GM12891 (cell line): ENCODE measurements at places on chromosomes 7 and 10.

DNA sequence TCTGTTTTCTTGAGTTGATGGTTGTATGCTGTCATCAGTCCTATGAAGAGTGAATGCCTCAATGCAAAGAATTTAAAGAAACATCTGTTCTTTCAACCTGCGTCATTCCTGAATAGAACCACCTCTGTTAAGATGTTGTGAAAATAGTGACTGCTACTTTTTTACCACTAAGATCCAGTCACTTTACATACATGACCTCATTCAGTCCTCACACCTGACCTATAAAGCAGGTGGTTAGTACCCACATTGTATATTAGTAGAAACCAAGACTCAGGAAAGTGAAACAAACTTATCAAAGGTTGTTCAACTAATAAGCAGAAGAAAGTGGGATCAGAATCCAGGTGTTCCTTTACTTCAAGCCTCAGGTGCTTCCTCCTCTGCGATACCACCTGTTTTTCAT lies 64.8 kb downstream of the ITGB8 start:
- no peak for DNase-seq

DNA sequence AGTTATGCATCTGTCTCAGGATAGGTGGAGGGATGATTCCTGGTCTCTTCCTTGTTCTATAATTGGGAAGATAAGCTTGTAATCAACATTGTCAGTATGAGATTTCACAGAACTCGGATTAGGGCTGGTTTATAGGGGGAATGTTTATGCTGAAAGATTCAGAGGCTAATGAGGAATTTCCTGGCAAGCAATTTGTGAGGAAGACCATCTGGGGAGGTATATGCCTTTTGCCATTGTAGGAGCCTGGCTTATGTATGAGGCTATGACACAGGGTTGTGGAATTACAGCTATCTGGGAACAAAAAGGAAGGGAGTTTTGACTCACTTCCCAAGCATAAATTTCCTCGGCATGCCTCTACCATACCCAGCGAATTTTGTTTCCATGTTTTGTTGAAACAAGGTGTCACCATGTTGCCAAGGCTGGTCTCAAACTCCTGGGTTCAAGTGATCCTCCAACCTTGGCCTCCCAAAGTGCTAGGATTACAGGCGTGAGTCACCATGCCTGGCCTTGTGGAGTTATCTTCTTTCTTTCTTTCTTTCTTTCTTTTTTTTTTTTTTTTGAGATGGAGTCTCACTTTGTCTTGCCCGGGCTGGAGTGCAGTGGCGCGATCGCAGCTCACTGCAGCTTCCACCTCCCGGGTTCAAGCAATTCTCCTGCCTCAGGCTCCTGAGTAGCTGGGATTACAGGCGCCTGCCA lies 1.6 kb upstream of the COPS6 start:
- DNase-seq = no peak

- DNase-seq = no peak
These were observed 107.4 kb downstream of the FAM107B start for GRCh38 chr10:14667280-14667679.

GRCh38 chr7:99728615-99729014 lies 6.4 kb downstream of the CYP3A7 start:
- no peak for DNase-seq

- no peak for DNase-seq
These were observed 48.1 kb downstream of the GNAI1 start for GRCh38 chr7:80182630-80183276.

DNA sequence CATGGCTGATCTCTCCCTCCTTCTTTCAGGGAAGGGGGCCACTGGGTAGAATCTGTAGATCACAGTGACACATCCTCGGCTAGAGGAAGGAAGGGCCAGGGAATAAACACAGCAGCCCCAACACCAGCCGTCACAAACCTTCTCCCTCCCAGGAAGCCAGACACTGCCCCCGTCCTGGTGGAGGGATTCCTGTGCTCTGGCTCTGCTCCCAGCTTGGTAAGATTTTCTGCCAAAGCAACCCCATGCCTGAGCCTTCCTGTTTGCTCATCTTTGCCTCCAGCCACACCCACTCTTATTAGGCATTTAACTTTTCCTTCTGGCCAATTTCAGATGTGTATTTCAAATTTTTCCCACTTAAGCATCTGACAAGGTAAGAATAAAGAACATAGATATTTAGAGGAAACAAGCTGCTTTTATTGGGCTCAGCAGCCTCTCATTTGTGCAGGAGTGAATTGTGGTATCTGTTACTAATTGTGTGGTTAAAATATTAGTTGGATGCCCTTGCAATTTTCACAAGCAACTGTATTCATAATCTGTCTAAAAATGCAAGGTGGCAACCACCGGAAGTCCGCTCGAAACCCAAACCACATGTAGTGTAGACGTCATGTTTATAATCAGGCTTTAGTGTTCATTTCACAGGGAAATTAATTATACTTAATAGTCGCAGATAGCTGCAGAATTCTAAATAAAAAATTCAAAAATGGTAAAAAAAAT lies 13.2 kb upstream of the NPS start:
- no peak for DNase-seq

- DNase-seq = no peak
These were observed 208.2 kb downstream of the TFEC start for GRCh38 chr7:115822380-115822779.

DNA sequence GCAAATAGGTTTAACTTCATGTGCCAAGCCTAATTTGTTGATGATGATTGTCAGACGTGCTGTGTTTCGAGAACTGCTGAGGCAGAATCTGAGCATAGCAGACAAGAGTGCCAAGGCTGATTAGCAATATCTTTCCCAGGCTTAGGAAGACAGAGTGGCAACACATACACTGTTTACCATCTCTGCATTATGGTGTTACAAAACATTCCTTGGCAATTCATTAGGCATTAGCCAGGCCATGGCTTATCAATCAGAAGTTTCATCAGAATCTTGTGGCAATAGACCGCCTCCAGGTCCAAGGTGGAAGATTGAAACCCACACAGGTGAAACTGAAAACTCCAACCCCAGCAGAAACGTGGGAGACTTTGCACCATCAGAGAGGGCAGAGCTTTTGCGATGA lies 148.5 kb downstream of the AOAH start:
- DNase-seq = no peak

- DNase-seq = no peak
These were observed 118.8 kb downstream of the AOAH start for GRCh38 chr7:36605261-36606051.

DNA sequence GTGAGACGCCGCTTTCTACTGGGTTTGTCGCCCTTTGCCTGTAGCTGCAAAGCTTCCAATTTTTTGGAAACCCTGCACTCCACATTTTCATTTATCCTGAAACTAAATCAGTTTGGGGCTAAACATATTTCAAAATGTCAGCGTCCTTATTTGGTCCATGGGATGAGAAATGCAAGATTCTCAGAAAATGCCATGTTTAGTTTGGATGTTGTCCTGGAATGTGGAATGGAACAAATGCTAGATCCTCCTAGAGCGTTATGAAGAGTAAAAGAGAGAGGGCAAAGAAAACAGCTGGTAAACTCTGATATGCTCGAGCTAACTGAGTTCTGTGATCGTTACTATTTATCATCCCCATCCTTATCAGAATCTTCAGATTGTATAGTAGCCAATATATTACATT lies 236.9 kb downstream of the KLF6 start:
- DNase-seq = no peak

DNA sequence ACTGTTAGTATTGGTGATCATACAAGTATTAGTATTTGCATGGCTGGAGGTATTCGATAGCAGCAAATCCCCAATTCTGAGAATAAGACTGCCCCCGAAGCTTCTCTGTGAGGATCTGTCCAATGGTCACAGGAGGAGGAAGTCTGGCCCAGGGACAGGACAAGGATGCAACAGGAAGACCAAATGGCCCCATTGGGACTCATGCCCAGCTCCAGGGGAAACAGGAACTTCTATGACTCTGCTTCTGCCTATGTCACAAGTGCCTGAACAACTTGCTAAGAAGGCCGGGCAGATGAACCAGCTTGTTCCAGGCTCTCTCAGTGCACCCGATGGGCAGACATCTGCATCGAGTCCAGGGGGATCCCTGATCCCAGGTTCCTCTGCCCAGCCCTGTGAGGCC lies 172.0 kb upstream of the GRB10 start:
- DNase-seq = no peak

- DNase-seq = no peak
These were observed 4.4 kb downstream of the SH2D4B start for GRCh38 chr10:80542053-80542452.

DNA sequence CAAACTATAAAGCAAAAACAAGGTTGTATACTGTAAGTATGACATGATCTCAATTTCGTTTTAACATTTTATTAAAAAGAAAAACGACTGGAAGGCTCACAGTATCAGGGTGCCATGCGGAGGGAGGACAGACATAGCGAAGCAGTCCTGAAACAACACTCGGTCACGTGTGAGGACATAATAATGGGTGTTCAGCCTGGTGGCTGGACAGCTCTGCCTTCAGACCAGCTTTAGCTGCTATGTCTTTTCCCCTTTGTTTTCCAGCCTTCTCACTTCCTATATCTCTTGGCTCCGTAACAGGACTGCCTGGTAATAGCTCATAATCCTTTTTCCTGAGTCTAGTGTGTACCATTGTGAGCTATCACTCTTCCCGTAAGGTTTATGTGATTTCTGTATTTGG lies 18.4 kb upstream of the KLF14 start:
- no peak for DNase-seq

GRCh38 chr10:28592953-28593352 lies 60.0 kb downstream of the WAC start:
- DNase-seq = no peak

- no peak for DNase-seq
These were observed 46.2 kb downstream of the CACUL1 start for GRCh38 chr10:118708571-118708970.

DNA sequence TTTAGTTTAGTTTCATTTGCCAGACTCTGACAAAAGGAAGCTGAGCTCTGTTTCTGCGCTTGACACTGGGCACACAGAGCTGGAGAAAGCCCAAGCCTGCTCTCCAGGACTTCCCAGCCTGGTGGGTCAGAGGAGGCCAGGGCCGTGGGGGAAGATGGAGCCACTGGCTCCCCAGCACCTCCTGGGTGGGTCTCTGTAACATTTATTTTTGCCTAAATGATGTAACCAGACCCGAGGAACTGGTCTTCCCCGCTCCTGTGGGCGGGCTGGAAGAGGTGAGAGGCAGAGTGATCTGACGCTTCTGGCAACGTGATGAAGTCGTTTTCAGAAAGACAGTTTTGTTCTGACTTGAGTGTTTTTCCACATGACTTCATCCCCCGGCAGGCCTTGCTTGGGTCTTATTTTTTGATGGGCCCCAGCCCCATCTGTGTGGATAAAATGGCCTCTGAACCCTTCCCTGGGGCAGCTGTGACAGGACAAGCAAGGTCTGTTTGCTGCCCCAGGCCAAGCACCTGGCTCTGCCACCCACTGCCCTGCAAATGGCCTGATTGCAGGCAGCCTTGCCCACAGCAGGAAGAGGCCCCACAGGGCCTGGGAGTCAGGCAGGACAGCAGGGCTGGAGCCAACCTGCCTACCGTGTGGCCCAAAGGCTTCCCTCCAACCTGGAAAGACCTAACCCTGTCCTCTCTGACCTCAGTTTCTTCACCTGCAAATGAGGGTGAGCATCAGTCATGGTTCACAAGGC lies 304.9 kb upstream of the ZMIZ1 start:
- DNase-seq = no peak

DNA sequence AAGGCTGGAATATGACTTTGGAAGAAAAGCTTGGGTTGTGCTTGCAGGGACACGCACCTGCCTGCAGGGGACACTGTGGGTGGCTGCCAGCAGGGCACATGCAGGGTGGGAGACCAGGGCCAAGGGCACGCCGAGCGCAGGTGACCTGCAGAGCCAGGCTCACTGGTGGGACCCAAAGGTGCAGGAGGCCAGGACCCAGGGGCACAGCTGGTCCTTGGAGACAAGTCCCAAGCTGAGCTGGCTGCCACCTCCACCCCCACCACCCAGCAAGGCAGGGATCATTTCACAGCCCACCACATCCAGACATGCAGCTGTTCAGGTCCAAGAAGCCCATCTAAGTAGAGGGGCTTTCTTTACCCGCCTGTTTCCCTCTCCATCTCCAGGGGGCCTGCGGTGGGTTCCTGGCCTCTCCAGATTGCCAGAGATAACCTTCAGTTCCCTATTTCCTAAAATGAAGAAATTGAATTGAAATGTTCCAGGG lies 13.8 kb upstream of the CLIP2 start:
- DNase-seq = no peak

GRCh38 chr7:126016722-126017121 lies 1087.1 kb upstream of the POT1 start:
- no peak for DNase-seq

GRCh38 chr7:134940729-134941128 lies 45.6 kb upstream of the AGBL3 start:
- no peak for DNase-seq

- DNase-seq = peak; percentile 25
These were observed 925 bp downstream of the H2AZ2 start for GRCh38 chr7:44846816-44847508.

- DNase-seq = no peak
These were observed 494.0 kb upstream of the POT1 start for GRCh38 chr7:125423458-125424155.

- no peak for DNase-seq
These were observed 3.7 kb downstream of the FLNC start for GRCh38 chr7:128833946-128834325.

DNA sequence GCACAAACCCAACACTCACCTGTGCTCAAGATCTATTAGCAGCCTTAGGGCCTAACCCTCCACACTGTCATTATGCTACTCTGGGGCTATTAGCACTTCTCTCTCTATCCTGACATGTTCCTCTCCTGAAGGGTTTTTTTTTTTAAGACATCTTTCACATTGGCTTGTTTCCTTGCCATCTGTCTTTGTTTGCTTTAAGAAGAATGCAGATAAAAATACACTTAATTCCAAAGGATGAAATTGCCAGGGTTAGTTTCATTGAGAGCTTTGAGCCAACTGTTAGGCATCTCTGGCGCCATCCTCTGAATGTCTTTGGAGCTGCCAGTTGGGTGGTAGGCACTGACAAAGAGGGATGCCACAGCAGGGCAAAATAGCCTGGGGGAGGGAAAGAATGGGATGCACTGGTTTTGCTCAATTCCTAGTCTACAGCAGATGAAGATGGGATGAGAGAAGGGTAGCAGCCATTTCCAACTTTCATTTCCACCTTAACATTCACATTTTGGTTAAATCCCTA lies 399.2 kb downstream of the SORCS1 start:
- no peak for DNase-seq

DNA sequence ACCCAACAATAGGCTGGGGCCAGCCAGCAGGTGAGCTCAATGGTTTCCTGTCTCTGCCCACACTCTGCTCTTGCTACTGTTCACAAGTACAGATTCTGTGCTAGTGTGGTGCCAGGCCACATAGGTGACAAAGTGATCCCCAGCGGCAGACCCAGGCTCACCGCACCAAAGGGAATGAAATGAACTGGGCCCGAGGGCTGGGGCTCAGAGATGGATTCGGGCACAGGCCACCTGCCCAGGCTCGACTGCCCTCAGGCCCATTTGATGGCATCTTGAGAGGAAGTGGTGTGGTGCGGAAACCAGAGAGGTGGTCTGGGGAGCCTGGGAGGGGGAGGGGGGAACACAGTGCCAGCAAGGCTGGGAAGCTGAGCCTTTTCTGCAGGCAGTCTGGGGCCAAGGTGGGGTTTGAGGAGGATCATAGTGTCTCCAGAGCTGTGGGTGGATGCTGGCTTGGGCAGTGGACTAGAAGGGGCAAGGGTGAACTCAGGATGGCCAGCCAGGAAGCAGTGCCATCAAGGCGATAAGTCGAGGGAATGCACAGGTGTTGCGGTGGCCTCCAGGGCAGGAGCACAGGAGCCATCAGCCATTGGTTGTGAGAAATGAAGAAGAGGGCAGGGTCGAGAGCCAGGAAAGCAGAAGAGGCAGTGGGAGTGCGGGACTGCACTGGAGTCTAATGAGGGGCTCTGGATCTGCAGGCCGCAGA lies 85.2 kb downstream of the ARHGAP22 start:
- no peak for DNase-seq
